SJCRH30 (cell line): ENCODE measurements at places on chromosomes 12 and 14.

DNA sequence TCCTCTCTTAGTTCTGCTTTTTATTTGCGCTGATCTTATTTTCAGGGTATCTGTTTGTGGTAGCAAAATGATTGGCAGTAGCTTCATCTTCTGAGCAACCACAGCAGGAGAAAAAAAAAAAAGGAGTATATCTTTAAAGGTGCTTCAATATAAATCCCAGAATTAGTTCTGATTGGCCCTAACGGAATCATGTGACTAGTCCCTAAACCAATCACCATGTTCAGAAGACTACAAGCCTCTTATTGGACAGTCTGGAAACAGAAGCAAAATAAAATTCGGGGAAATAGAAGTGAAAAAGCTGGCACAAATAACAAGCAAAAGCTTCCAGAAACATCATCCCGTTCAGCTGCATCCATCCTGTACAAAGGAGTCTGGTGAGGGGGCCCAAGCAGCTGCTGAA, 49.9 kb upstream of the PTPRO start:
- no peak for DNase-seq

- peak; percentile 71 for DNase-seq
These were observed 53.0 kb downstream of the SSH1 start for GRCh38 chr12:108804271-108804953.

- DNase-seq, result no peak
These were observed 506 bp upstream of the OR10P1 start for GRCh38 chr12:55636116-55636655.

DNA sequence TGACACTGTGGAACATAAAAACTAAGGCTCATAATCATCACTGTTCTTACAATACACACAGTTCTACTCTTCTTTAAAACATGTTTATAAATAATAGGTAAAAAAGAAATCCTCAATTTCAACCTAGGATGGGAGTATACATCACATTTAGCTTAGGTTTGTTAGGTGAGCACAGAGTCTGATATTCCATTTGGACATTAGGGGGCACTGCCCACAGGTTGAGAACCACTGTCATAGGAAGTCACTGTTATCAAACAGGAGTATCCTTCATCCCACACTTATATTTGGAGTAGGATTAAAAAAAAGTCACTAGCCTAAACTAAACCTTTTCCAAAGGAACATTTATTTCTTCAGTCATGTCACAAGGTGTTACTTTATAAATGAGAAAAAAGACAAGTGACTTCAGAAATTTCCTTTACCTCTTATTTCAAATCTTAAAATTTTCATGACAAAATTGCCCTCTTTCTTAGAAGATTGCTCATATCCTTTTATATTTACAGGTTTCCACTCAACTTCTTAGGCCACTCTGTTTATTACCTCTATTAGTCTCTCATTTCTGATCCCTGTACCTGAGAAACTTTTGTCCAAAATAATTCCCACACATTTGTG, 240.6 kb downstream of the CPNE8 start:
- DNase-seq, result no peak

DNA sequence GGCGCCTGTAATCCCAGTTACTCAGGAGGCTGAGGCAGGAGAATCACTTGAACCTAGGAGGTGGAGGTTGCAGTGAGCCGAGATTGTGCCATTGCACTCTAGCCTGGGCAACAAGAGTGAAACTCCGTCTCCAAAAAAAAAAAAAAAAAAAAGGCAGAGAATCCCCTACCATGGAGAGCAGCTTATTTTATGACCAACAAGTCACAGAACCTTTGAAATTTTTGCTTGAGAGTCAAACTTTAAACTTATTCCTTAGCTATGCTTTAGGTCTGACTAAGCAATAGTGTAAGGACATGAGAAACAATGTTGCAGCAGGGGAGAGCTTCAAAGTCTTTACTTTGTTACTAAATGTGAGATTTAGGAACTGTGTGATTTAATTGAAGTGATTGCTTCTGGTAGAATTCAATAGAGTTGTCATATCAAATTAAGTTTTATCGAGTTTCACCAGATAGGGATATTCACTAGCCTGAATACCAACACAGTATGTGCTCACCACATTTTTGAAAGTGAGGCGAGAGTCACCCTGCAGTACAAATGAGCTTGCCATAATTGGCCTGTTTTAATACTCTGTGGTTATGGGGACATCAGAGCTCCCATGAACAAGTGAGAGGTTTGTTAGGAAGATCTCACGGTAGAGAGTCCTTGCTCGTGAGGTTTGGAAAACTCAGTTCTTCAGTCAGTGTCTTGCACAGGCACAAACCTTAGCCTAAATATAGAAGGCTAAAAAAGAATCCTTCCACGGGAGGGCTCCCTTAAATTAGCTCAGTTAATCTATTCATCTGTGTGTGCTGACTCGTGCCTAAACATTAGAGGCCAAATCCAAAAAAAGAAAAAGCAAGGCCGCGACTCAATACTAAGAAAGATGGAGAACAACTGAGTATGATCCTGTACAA, 108.6 kb downstream of the SAMD4A start:
- no peak for DNase-seq

- no peak for DNase-seq
These were observed 105.3 kb downstream of the WIF1 start for GRCh38 chr12:65015850-65016249.

DNA sequence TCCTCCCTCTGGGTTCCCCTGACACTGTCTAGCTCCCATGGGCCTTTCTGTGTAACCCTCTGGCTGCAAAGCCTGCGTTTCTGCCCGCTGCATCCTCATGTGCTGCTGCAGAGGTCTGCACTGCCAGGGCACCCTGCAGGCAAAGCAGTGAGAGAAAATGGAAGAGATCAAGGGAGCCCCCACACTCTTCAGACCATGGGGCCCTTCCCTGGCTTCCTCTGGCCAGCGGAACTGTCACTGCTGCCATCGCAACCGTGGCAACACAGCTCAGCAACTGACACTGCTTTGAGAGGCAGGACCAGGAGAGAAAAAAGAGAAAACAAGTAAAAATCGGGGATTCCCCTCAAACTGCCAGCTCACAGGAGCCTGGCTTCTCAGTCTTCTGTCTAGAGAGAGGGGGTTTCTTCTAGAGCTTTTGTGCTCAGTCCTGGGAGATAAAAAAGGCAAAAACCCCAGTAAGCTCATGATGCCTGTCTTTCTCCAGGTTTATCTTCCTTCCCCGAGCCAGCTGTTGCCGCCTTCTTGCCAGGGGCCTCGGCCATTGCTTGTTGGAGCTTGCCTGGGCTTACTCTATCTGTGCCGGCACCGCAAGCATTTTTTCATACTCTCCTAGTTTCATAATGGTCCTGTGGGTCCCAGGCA, 38.9 kb downstream of the C14orf132 start:
- no peak for DNase-seq

DNA sequence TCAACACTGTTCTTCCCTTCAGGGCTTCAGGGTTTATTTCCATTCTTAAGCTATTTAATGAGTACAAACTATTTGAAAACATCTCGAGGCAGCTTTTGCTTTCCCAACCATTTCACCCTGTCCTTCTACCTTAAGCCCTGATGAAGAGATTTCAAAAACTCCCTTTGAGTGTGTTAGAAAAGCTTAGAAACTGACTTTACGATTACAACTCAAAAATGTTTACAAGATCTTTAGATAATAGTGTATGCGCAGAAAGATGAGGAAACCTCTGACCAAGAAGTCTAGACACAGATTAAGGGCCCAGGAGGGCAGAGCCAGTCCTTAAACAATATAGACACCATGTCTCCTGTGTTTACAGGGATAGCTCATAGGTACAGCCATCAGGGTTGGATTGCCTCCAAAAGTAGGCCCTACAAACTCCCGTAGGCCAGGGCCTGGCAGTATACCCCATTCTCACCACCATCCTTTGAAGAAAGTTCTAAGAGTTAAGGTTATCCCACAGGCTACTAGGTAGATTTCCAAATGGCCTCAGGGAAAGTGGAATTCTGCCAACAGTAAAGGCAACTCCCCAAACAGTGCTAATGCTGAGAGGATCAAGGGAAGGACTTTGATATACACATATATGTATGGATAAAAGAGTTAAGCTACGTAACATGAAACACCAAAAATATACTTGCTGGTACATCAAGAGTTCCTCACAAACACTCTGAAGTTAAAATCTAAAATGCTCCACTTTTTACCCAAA, 11.4 kb upstream of the SOS2 start:
- peak; percentile 24 for DNase-seq

- peak; percentile 90 for DNase-seq
These were observed 254.3 kb downstream of the MSRB3 start for GRCh38 chr12:65532764-65533163.

- DNase-seq, result no peak
These were observed 360.9 kb downstream of the KCNH5 start for GRCh38 chr14:62684376-62684775.

- no peak for DNase-seq
These were observed 110.4 kb downstream of the ARID2 start for GRCh38 chr12:45839917-45840316.

- DNase-seq, result no peak
These were observed 49.5 kb downstream of the ADIPOR2 start for GRCh38 chr12:1740161-1740948.

DNA sequence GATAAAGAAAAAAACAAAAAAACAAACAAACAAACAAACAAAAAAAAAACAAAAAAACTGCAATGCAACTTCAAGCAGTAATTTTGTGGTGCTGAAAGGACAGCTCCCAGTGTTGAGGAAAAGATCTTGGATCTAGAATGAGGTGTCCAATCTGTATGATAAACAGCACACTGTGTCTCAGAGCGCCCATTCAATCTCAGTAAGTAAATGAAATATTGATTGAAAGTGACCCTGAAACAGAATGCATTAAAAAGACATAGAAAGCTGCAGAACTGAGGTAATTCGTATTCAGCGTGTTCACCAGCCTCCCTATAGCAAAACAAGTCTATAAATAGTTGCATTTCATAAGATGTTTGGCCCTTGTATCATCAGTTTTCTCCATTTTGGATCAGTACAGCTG, 153.0 kb downstream of the NOVA1 start:
- peak; percentile 28 for DNase-seq

DNA sequence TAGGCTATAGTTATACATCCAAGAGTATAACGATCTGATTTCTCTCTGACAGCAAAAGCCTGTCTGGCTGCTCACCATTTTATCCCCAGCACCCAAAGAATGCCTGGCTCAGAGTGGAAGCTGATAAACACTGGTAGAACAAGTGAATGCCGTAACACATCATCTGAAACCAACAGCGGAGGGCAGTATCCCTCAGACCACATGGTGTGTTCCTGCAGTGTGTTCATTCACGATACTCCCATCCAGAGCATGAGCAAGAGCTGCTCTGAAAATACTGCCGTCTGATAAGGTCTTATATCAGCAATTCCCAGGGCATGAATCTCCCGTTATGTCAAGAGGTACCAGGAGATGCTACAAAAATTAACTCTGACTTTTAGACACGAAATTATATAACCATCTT, 95.9 kb downstream of the TTC7B start:
- no peak for DNase-seq

DNA sequence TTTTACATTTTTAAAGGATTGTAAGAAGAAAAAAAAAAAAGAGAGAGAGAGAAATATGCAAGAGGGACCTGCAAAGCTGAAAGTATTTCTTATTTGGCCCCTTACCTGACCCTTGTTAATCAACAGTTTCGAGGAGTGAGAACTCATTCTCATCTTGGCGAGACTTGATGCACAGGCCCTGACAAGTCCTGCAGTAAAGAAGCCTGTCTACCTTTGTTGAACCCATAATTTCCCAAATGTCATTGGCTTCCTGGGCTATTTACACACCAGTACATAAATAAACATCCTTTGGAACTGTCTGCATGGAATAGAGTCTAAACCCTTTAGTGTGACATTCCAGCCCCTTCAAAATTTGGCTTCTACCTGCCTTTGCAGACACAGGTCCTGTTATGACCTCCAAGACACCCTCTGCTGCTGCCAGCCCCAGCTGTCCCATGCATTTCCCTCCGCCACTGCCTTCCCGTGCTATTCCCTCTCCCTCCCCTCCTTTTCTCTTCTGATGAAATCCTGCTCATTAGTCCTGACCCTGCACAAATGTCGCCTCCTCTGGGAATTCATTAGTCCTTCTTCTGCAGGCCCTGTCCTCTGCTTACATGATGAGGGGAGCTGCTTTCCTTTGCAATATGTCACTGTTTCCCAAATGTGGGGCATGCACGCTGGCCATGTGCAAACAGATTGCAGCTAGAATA, 35.1 kb downstream of the MYL2 start:
- no peak for DNase-seq

DNA sequence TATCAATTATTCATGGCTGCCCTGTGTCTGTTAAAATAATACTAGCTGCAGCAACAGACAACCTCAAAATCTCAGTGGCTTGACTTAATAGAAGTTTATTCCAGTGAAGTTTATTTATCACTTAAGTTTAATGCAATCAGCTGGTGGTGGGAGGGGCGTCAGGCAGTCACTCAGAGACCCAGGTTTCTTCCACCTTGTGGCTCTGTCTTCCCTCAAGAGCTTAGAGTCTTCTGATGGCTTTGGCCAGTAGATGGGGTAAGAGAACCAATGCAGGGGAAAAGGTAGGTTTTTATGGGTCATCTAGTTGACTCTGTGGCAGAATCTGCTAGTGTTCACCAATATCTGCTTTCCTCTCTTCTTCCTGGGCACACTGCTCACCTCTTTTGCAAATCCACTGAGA, 668.9 kb downstream of the AACS start:
- no peak for DNase-seq

DNA sequence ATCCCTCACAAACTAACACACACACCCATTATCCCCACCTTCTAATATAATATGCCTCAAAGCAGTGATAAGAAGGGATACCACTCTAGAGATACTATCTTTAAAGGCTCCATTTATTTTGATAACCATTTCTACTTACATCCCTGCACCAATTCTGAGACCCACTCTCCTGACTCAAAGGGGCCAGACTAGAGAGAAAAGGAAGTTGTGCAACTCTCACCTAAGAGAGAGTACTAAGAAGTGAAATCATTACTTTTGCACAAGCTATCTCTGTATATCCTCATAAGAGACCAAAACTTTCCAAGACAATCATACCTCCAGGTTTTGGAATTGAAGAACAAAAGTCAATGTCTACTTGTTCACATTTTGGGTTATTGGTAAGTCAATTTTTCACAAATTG, 45.4 kb upstream of the USP15 start:
- no peak for DNase-seq

GRCh38 chr14:67413806-67414769, 2.1 kb upstream of the PLEK2 start:
- DNase-seq, result peak; percentile 62

GRCh38 chr14:48304729-48305128, 629.3 kb upstream of the MDGA2 start:
- no peak for DNase-seq
